ENCODE measurements at places on chromosomes 16 and 17.

- no peak for DNase-seq
Measured at GRCh38 chr16:20002936-20003335, 70.8 kb downstream of the GPR139 start.

- no peak for DNase-seq
Measured at GRCh38 chr16:85611194-85611443, 2.0 kb upstream of the GSE1 start.

DNA sequence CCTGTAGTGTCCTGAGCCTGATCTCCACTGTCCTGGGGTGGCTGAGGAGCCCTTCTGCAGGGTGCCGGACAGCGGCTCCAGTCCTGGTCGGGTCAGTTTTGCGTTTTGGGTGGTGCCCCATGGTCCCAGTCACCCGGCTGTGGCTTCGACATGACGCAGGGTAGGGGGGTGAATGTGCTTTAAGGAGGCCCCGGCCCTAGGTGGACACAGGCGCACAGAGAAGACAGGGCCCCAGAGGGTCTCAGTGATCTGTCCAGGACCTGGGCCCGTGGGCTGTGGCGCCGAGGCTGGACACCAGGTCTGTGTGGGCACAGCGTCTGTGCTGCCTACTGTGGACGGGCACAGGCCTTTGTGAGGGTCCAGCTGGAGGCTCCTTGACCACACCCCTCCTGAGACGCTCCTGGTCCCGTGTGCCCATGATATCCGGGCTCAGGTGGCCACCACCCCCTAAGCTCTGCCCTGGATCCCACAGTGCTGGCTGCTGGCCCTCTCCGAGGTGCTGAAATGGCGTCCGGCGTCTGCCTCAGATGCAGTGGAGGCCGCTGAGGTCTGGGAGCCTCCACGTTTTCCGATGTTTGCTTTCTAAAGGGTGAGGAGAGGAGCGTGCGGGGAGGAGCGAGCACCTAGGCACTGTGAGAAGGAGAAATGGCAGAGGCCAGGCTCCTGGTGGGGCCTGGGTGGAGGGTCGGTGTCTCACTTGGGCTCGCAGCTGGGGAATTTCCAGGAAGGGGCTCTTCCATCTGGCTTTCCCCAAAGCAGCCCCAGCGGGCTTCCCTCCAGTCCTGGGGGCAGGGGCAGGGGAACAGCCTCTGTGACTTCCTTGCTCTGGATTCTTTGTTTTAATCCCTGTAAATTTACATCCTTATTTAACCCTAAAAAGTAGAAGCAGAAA lies 56.1 kb upstream of the ACSF3 start:
- no peak for DNase-seq

DNA sequence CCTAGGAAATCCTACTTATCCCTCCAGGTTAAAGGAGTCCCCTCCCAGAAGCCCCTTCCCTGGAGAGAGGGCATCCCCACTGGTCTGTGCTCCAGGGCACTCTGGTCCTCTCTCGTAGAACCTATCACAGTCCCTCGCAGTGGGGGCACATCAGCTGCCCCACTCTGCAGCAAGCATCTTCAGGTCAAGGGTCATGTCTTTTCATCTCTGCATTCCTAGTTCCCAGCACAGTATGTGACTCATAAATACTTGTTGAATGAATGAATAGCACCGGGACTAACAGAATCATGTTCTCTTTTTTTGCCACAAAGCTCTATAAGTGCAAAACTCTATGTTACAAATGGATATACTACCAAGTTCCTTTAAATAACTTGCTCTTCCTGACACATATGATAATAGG lies 36.0 kb downstream of the RNF157 start:
- no peak for DNase-seq

DNA sequence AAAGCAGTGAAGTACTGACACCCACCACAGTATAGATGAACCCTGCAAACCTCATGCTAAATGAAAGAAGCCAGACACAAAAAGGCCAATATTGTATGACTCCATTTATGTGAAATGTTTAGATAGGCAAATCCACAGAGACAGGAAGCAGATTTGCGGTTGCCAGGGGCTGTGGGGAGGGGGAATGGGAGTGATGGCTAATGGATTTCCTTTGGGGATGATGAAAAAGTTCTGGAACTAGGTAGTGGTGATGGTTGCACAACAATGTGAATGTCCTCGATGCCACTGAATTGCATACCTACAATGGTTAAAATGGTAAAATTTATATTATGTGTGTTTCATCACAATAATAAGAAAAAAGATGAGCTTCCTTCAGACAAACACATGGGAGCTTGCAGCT lies 28.4 kb upstream of the WFIKKN2 start:
- no peak for DNase-seq

GRCh38 chr16:12458591-12459358 lies 344.9 kb downstream of the CPPED1 start:
- no peak for DNase-seq

DNA sequence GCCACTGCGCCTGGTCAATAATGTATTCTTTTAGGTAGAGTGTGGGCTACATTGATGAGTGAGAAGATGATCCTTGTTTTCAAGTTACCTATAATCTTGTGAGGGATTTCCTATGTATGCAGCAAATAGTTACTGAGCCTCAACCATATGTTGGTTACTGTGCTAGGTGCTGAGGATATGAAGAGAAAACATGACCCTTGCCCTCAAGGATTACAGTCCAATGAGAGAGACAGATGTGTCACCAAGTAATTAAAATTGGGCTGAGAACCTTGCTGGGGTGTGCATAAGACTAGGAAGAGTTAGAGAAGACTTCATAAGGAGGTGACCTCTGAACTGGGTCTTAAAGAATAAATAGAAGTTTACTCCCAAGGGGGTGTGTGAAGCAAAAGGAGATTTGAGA lies 7.4 kb downstream of the POLR2A start:
- no peak for DNase-seq

DNA sequence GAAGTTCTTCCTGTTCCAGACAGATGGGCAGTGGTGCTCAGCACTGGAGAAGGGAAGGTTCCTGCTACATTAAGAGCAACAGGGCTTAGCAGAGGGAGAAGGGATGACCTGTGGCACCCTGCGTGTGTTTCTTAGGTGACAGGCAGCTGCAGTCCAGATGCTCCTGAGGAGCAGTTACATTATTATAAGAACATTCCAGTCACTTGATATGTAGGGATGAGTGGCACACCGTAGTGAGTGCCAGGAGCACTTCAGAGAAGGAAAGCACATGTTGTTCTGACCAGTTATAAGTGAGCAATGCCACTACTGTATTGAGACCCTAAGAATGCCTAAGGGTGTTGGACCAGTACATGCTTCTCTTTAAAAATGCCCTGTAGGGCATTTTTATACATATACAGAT lies 39.9 kb upstream of the MRC2 start:
- DNase-seq = no peak

DNA sequence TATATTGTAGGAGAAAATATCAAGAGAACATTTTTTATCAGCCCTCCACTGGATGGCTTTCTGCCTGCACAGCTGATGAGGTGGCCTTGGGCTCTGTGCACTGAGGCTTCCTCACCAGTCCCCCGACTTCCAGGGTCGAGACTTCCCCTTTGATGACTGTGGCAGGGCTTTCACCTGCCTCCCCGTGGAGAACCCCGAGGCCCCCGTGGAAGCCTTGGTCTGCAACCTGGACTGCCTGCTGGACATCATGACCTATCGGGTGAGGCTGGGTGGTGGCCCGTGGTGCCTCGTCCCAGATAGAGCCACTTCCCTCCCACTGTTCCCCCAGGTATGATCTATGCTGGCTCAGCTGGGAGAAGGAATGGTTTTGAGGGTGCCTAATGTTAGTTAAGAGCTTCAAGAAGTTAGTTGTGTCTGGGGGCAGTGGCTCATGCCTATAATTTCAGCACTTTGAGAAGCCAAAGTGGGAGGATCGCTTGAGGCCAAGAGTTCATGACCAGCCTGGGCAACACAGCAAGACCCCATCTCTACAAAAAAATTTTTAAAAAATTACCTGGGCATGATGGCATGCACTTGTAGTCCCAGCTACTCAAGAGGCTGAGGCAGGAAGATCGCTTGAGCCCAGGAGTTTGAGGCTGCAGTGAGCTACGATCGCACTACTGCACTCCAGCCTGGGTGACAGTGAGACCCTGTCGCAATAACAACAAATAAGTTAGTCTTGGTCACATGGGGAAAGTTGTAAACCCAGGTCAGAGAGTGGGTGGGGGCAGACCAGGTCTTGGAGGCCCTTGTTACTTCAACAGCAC lies 11.8 kb downstream of the FCSK start:
- DNase-seq = no peak

DNA sequence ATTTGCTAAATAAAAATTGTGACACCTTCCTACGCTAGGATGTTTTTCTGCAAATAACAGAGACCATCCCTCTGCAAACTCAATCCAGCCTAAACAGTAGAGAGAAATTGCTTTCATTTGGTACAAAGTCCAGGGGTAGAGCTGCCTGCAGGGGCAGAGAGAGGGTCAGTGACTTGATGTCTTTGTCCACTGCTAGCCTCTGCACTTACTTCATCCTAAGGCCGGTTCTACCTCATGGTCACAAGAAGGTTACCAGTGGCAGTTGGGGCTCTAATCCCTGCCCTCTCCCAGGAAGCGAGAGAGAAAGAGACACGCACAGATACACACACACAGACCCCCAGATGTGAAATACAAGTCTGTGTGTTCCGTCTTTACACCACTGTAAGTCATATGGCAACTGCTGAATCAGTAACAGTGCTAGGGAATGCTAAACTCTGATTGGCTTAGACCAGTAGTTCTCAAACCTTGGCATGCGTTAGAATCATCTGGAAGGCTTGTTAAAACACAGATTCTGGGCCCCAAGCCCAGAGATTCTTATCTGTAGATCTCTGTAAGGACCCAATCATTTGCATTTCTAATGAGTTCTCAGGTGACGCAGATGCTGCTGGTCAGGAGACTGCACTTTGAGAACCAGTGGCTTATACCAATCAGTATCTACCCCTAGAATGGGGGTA lies 13.1 kb upstream of the LPCAT2 start:
- DNase-seq = no peak

GRCh38 chr16:82201351-82201750 lies 31.3 kb upstream of the MPHOSPH6 start:
- no peak for DNase-seq

- no peak for DNase-seq
Measured at GRCh38 chr16:64657316-64658011, 464.4 kb downstream of the CDH11 start.

DNA sequence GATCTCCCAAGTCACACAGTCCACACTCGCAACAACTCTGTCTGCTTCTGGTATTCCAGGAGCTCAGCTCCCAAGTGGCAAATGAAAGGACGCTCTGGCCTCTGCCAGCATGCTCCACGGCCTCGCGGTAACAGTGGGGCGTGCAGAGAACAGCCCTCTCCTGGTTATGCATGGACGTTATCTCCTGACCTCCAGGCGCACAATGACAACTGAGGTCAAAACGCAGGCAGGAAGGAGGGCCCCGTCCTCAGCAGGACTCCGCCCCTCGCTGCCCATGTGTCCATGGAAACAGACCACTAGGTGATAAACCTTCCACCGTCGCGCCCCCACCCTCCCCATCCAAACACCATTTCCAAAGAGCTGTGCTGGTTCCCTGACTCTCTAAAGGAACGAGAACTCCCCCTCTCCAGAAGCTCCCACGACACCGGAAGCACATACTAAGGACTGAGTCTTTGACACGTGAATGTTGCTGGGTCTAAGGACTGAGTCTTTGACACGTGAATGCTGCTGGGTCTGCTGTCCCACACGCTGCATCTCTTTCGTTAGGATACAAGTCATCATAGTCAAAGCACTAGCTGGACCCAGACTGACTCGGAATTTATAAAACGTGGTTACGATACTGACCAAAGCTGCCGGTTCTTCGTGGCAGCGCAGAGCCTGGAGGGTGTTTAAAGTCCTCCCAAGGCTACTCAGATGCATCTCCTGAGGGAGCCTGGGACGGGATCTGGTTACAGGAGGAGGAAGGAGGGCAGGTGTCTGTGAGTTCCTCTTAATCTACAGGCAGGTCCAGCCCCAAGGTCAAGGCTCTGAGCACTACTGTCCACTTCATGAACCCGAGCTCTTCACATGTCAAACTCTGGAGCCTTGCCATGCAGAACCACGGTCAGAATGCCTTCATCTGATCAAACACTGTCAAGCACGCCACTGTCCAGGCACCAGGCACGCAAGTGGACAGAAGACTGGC lies 43.9 kb downstream of the KLHDC4 start:
- no peak for DNase-seq

DNA sequence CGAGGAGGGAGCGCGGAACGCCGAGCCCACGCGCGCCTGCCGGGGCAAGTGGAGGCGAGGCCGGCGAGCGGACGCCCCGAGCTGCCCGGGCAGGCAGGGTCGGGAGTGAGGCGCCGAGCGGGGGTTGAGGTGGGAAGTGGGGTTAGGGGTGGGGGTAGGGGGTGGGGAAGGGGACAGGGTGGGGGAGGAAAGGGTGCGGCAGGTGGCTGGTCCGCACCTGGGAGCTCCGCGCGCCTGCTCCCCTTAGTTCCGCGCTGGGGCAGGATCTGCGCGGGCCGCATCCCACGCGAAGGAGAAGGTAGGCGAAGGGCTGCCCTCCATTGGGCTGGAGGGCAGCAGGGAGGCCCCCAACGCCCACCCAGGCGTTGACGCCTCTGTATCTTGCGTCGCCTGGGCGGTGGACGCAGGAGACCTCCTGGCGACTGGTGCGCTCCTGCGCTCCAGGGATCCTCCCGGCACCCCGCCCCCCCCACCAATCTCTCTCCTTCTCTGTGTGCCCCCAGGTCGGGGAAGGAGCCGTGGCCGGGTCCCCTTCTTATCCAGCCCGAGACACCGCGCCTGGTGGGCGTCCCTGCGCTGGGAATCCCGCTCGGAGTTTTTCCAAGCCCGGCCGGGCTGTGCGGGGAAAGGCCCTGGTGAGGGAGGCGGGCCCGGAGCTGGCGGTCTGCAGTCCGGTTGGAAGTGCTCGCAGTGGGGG lies 51.3 kb upstream of the AMZ2 start:
- no peak for DNase-seq

GRCh38 chr17:63961355-63962212 lies 11.1 kb downstream of the SCN4A start:
- DNase-seq = no peak

DNA sequence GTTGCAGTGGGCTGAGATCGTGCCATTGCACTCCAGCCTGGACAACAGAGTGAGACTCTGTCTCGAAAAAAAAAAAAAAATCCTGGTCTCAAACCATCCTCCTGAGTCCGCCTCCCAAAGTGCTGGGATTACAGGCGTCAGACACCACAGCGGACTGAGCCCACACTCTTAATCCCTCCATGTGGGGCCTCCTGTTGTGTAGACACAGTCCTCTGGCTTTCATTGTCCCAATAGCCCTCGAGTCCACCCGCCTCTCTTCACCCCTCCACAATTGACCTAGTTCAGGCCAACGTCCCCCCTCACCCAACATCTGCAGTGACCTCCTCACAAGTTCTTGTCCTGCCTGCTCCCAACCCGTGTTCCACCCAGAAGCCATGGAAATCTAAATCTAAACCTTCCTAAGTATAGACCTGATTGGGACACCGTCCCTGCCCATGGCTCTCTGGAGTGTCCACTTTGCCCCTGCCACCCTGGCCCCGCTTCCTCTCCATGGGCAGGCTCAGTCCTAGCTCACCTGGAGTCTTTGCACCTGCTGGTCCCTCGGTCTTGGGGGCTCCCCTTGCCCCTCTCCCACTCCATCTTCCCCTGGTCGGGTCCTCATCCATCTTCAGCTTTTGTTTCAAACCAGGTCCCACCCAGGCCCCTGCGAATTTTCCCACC lies 46.7 kb downstream of the HAPSTR1 start:
- no peak for DNase-seq

All from NCI-H2081 treated with DMSO at 0.1 percent for 48 hours (cell line).